ENCODE measurements at places on chromosomes 5 and 9.

DNA sequence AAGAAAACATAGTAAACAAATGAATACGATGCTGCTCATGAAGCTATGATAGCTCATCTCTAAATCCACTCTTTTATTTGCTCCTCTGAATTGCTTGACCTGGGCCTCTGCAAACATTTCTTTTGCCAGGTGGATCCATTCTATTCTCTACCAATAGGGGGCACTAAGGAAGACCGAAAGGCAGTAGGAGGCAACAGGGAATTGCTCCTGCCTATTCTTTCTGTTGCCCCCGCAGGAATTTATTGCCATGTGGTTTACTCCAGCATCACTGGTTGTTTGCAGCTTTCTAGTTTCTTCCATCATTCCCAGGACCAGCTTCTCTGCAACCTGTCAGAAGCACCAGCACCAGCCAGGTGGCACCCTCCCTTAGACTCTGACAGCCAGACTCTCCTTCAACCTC is 5.3 kb downstream of the GAPT start:
- no peak for DNase-seq

DNA sequence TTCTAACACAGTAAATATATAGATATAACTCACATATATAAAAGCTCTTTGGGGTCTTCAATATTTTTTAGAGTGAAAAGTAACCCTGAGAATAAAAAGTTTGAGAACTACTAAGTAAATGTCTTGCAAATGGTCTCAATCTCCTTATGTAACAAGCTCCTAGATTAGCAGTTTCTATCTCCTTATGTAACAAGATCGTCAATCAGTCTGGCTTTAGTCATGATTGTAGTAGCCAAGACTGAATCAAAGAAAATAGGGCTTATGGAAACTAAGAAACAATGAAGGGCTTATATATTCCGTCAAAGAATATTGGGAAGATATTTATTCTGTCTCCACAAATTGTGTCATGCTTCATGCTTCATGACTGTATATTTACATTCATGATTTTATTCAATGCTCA is 22.4 kb upstream of the FREM1 start:
- DNase-seq, result no peak

GRCh38 chr9:137837345-137838278 is 40.0 kb upstream of the CACNA1B start:
- DNase-seq, result no peak

- peak; percentile 58 for DNase-seq
Measured at GRCh38 chr9:77977210-77977611, 54.4 kb downstream of the GNAQ start.

DNA sequence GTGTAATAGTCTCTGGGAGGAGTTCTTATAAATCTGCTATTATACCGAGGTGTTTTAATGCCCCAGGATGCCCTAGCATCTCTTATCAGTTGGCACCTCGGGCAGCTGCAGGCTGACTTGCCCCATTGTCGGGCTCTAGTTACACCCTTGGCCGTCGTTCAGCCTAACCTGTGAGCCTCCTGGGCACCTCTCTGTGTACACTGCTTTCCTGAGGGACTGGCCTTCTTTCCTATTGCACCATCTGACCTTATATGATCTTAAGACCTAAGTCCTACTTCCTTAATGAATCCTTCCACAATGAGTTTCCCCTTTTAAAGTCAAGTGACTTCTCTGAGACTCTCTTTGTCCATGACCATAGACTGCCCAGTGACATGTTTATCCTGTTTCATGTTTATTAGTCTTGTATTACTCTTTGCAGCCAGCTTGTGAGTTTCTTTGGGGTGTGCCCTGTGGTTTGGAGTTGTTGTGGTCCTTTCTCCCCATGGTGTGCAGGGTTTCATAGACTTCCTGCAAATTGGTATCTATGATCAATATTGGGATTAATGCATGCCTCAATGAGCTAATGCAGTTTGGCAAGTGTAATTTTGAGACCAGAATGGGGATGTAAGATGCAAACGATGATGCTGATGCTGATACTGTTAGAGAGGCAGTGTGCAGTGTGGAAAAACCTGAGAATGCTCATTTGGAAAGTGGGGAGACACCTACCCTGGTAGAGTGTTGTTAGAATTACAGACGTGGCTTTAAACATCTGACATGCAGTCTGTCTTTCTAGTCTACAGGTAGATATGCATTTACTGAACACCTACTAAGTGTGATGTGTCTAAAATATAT is 4.9 kb downstream of the DAPK1 start:
- no peak for DNase-seq

DNA sequence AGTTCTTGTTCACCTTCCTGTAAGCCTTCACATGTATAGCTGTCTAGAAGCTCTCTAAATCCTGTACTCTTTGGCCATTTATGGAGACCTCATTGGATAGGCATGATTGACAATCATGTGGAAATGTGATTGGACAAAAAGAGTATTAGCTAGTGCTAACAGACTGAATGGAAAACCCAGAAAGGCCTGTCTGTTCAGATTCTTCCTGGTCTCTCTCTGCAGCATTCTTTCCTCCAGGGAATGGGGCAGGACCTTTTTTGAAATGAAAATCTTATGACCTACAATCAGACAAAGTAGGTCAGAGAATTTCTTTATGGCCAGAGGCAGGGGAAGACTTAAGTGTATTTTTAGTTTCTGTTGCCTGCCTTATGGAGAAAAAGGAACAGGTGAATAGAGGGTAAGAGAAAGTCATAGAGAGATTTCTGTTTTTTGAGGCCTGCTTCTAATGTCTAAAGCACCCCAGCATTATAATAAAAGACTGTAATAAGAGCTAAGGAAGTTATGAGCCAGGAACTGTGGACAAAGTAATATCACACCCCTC is 152.4 kb upstream of the CCDC152 start:
- DNase-seq, result no peak

DNA sequence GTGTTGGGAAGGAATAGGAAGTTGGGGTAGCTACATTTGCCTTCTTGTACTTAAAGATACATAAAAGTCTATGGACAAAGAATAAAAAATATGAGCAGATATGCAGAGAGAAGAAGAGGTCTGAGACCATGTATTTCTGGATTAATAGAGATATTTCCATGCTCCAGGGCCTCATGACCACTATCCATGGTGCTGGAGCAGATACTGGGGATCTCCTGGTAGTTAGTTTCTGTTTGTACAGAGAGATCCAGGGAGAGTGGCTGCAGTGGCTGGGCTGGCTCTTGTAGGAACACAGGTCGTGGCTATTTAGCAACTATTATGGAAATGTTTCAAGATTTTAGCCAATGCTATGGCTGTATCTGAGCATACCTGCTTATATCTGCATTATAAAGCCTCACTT is 184.2 kb upstream of the TMEM161B start:
- no peak for DNase-seq

DNA sequence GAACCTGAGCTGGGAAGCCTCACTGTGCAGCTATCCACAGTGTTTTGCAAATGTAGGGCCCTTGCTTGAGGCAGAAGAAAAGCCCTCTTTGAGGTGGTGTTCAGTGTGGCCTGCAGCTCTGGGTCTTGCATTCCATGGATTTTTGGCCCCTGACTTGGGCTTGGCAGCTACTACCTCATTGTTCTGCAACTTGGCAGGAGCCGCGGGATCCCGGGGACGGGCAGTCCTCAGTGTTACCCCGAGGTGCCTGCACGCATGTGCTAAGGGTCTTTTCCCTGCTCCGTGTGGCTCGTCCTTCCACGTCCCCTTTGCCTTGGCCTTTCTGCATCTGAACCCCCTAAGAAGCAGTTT is 39.8 kb downstream of the NEK6 start:
- no peak for DNase-seq

GRCh38 chr9:125537442-125538091 is 169.4 kb downstream of the MAPKAP1 start:
- no peak for DNase-seq

- no peak for DNase-seq
Measured at GRCh38 chr5:170832241-170832640, 29.6 kb upstream of the RANBP17 start.
